ENCODE measurements at places on chromosomes 1 and 21.

DNA sequence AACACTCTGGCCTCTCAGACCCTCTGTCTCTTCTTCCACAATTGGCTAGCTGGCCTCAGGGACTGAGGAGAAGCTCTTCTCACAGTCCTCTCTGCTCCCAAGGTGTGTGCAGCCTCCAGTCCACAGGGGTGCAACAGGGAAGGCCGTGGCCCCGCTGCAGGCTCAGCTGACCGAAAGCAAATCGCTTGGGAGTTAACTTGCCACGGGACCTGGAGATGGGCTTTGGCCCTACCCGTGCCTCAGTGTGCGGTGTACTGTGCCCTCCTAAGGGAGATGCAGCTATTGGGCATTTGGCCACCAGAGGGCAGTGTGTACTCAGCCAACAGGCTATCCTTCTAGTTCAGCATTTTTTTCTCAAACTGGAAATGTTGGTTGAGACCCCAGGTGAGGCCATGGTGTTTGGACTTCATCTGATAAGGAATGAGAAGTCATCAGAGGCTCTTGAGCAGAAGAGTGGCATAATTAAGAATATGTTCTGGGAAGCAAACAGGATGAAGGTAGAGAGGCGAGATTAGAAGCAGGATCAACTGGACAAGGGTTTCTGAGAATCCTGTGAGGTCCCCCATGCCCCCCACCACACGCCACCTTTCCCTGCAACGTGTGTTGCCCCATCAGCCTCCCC lies 42.5 kb upstream of the TMEM125 start:
- peak; percentile 93 for DNase-seq

GRCh38 chr1:225280563-225280962 lies 147.3 kb downstream of the LBR start:
- DNase-seq: no peak

GRCh38 chr1:53956308-53957168 lies 10.4 kb downstream of the LRRC42 start:
- no peak for DNase-seq

DNA sequence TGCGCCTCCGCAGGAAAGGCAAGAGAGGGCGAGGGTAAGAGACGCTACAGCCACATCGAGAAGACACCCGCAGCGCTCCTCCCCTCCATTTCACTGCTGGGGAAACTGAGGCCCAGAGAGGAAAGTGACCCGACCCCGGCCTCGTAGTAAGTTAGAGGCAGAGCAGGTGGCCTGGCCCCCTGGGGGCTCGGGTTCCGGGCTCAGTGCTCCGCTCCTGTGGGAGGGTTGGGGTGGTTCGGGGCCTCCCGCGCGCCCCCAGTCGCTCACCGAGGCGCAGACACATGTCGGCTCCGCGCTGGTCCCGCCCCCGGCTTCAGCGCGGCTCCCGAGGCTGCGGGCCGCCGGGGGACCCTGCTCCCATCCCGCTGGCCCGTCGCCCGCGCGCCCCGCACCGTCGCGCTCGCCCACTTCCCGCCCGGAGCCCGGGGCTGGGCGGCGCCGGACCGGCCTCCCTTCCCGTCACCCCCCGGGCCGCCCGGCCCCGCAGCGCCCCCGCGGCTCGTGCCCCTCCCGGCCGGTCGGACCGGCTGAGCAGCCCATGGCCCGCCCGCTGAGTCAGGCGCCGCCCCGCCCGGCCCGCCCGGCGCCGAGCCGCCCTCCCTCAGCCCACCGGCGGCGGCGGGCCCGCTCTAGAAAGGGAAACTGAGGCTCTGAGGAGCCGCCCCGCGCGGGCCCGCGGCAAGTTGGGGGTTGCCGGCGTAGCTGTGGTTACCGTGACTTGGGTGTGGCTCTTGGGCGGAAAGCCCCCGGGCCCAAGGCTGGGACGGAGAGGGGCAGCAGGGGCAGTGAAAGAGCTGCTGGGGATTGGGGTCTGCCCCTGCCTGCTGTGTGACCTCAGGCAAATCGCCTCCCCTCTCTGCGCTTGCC lies at the start of gene TMEM54:
TMEM54 (minus strand) TSS at position 434 of the 867 bp plus-strand sequence; CDS start at position 283, 151 bp downstream.
- DNase-seq: no peak

DNA sequence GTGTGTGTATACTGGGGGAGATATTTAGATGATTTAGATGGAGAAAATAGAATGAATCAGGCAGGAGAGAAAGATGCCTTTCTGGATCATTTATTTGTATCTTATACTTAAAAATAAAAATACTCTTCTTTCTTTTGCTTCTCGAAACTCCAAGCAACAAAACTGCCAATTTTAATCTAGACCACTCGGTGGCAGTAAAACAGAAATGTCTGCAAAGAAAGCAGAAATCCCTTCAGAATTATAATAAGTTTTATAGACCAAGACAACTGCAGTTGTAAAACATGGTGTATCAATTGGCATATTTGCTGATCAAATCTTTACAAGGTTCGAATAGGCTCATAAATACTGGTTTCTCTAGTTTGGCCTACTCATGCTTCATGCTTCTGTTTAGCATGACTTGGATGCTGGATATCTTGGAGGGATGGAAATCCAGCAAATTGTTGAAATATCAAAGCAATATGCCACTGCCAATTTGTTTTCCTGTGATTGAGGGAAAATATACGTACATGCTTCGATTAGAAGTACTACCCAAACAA lies 15.1 kb upstream of the C1orf87 start:
- DNase-seq: no peak

DNA sequence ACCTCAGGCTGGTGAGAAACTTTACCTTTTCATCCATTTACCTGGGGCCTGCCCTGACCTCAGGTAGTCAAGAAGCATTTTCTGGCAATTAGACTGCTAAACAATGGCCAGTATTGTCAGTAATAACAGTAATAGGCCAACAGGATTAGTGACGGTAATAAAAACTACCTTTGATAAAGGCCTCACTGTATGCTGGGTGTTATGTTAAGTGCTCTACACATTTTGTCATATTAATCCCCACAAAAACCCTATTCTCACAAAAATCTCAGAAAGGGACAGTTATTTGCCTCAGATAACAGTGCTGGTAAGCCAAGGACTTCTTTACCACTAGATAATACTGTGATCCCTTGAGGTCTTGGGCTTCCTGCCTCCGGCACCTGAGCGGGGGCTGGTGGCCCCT lies 191.4 kb downstream of the FOXD2 start:
- DNase-seq: no peak

DNA sequence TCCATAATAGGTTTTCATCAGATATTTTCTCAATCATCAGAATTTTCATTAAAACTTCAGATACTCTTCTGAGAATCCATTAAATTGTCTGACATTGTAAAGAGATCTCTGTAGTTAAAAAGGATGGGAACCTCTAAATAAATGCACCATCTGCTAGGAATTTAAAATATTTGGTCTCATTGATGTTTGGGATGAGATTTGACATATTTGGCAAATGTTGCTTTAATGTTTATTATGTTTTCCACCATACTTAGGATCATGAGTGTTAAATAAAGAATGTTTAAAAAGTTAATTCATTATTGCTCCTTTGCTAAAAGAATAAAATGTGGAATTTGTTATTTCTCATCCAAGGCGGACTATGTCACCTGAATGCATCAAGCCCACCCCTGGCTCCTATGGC lies 85.5 kb upstream of the VANGL1 start:
- DNase-seq: no peak

GRCh38 chr1:150150133-150151021 lies 661 bp downstream of the PLEKHO1 start:
- no peak for DNase-seq

- no peak for DNase-seq
Observed at GRCh38 chr1:62621907-62622306, 24.6 kb downstream of the ANGPTL3 start.

DNA sequence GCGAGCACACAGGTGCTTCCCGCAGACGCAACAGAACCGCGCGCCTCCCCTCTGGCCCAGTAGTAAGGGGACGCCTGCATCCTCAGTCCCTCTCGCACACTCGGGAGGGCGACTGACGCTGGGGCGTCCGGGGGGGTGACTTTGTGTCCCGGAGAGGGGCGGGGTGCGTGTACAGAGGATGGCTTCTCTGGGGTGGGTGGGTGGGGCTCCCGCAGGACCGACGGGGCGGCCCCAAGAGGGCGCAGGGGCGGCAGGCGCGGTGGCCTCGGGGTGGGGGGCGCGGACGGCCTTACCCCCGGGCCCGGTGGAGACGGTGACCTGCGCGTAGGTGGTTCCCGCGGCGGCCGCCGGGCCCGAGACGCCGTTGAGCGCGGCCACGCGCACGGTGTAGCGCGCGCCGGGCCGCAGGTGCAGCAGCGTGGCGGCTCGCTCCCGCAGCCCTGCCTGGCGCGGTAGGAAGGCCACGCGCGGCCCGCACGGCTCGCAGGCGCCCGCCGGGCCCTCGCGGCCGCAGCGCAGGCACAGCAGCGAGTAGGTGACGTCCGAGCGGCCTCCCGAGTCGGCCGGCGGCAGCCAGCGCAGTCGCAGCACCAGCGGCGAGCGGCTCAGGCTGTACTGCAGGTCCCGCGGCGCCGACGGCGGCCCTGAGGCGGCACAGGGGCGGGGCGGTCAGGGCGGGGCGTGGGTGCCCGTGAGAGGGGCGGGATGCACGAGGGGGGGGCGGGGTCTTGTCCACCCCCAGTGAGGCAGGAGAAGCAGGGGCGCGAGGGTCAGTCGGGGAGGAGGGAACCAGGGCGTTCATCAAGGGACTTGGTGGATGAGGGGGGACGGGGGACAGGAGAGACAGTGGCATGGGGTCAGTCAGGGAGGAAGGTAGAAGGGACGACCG lies 12.1 kb downstream of the EPHA10 start:
- DNase-seq: no peak

GRCh38 chr1:226735576-226735975 lies 3.5 kb downstream of the ITPKB start:
- DNase-seq: no peak

- no peak for DNase-seq
Observed at GRCh38 chr21:37496972-37497371, 130.4 kb downstream of the DYRK1A start.

GRCh38 chr1:167661527-167662426 lies 31.7 kb downstream of the RCSD1 start:
- DNase-seq: no peak

DNA sequence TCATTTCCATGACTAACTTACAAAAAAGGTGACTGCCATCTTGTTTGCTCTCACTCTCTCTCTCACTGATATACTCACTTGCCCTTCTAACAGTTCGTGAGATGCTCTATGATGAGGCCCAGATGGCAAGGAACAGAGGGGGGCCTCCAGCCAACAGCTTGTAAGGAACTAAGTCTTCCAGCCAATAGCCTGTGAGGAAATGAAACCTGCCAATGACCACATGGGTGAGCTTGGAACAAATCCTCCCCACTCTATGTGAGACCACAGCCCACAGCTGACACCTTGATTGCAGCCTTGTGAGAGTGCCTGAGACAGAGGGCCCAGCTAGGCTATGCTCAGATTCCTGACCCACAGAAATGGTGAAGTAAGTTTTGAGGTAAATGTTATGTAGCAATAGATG lies 153.7 kb downstream of the HHIPL2 start:
- DNase-seq: no peak

GRCh38 chr1:38029685-38030511 lies 16.7 kb downstream of the POU3F1 start:
- no peak for DNase-seq

- no peak for DNase-seq
Observed at GRCh38 chr21:44913425-44914175, 7.1 kb downstream of the ITGB2 start.

GRCh38 chr1:172870901-172871606 lies 179.7 kb downstream of the TNFSF18 start:
- no peak for DNase-seq

DNA sequence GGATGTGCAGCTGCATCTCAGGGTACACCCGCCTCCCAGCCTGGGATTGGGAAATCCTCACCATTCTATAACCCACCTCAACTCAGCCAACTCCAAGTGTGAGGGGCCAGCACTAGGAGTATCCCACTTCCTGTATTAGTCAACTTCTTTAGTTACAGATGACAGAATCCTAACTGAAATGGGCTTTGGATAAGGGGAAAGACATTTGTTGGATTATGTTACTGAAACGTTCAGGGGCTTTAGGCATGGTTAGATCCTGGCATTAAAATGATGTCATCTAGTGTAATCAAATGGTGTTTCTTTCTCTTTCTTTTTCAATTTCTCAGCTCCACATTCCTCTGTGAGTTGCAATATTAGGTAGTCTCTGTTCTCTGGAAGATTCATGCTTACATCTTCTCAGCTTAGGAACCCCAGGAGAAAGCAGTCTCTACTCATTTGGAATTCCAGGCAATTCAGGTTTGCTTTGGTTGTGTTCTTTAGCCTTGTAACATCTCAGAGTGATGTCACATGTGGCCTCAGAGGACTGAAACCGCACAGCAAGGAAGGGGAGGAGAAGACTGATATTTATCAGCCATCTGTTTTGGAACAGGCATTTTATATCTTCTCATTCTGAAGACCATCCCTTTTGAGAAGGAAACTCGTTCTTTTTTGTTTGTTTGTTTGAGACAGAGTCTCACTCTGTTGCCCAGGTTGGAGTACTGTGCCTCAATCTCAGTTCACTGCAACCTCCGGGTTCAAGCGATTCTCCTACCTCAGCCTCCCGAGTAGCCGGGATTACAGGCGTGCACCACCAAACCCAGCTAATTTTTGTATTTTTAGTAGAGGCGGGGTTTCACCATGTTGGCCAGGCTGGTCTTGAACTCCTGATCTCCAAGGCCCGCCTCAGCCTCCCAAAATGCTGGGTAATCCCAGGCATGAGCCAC lies 18.9 kb upstream of the TMEM54 start:
- DNase-seq: no peak

DNA sequence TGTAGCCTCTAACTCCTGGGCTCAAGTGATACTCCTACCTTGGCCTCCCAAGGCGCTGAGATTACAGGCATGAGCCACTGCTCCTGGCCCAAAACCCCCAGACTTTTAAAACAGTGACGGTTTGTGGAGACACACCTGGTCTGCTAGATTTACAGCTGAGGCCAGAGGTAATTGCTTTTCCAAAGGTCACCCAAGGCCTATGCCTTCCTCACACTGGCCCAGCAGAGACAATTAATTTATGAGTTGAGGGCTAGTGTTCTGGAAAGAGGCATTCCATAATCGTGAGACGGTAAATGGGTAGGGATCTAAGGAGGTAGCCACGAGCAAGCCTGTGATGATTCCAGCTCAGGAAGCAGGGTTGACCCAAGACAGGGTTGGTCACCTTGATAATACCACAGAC lies 12.4 kb upstream of the PARP1 start:
- no peak for DNase-seq

- DNase-seq: no peak
Observed at GRCh38 chr1:153659656-153660055, 1.2 kb downstream of the SNAPIN start.

GRCh38 chr1:236523704-236524141 lies at the start of gene LGALS8:
LGALS8 (plus strand) TSS chr1:236523982; CDS start chr1:236526071, 2,089 bp downstream.
- peak; percentile 86 for DNase-seq

- DNase-seq: no peak
Observed at GRCh38 chr1:224730540-224730939, 114.4 kb downstream of the CNIH3 start.

DNA sequence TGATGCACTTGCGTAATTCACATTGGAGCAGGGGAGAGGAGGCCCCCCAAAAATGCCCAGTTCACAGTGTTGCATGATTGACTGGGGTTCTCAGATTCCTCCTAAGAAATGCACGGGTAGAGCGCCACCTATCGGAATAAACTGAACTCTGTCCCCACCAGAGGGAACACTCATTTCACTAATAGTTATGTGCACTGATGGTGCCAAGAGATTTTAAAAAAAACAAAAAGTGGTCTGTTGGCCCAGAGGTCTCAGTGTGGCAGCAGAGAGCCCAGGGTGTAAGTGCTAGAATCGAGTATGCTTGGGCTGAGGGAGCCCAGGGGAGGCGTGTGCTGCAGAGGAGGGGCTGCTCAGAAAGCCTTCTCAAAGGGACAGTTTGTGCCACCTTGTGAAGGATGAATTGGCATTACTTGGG lies 6.9 kb downstream of the PINK1 start:
- no peak for DNase-seq

- no peak for DNase-seq
Observed at GRCh38 chr21:16983420-16983819, 529.4 kb upstream of the CXADR start.

GRCh38 chr1:16888860-16889816 lies 6.6 kb upstream of the RNU1-2 start:
- no peak for DNase-seq
